ENCODE measurements at places on chromosomes 11 and 22. TPM values are rescaled to one million over a fixed set of nuclear protein-coding genes. Genes with fewer than 3 reads are reported as not detected.

DNA sequence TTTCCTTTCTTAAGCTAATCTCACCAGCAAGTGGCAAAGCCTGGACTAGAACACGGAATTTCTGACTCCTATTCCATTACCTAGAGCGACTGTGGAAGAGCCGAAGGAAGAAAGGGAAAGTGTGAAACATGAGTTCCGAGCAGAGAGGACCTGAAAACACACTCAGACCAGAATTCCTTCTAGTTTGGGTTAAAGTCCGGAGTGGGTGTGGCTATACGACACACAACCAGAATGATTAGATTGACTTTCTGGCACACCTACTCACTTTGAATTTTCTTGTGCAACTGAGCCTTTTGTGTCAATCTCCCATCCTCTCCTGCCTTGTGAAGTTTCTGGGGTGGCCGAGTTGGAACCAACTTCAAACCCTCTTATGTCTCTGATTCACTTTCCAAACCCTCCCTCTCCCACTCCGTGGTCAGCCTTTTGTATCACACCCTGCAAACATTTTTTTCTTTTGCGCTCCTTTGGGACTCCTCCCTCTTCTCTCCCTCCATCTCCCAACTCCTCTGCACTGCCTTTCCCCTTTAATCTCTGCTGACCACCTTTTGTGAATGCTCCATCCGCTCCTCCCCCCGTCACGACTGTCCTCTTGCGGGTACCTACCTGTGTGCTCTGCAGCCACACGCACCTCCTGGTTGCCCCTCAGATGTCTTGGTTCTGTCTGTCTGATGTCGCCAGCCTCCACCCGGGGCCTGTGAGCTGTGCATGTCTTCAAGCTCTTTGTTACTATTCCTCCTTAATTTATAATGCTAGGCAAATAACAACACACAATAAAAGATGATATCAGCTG lies 86.3 kb upstream of the BLID start:
- no peak for DNase-seq

DNA sequence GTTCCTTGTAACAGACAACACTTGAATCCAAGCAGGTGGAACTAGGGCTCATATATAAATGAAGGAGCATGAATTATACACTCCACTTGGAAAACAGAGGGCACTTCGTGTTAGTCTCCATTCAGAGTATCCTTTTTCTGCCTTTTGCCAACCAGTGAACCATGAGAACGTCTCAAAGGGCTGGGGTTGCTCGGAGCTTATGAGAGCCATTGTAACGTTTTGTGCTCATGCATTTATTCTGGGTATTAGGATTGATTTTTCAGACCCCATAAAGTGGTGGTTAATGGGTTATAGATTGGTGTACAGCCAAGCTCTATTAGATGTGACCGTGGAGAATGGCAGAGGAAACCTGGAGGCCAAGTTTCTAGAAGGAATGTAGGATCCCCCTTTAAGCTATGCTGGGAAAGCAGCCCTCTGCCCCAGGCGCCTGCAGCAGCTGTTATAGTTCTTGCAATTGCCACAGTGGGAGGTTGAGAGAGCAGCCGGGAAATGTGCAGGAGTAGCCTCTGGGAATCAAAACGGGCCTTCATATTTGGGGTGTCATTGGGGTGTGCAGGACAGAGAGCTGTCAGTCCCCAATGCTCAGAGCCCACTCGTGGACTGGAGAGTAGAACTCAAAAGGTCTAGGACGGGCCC lies 54.6 kb upstream of the ASPHD2 start:
- DNase-seq, result no peak

MS4A15 gene
- total RNA-seq, result not detected

DNA sequence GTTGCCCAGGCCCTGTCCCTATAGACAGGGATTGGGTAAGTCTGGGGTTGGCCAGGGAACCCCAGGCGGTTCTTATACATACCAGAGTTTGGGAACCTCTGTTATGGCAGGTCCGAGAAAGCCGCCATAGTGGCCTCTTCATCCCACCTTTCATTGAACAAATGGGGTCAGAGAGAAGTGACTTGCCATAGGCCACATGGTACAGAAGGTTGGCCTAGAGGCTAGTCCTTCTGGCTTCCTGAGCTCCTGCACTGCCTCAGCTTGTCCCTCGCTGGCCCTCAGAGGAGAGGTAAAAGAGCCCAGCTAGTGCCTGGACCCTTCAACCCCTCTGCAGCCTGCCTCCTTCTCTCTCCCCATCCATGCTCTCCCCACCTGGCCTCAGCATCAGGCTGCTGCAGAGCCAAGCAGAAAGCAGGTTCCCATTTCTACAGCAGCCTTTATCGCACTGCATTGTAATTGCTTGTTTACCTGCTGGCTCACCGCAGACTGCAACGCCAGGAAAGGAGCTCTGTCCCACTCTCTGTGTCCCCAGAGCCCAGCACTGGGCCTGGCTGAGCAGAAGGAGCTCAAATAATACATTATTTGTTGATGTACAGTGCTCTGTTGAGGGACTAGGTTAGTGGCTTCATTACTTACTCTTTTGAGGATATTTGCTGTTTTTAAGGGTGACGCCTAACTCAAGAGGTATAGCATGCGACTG lies 103.6 kb downstream of the TRIM29 start:
- DNase-seq, result no peak

- no peak for DNase-seq
These were observed 3.8 kb upstream of the INCENP start for GRCh38 chr11:62120001-62120400.

DNA sequence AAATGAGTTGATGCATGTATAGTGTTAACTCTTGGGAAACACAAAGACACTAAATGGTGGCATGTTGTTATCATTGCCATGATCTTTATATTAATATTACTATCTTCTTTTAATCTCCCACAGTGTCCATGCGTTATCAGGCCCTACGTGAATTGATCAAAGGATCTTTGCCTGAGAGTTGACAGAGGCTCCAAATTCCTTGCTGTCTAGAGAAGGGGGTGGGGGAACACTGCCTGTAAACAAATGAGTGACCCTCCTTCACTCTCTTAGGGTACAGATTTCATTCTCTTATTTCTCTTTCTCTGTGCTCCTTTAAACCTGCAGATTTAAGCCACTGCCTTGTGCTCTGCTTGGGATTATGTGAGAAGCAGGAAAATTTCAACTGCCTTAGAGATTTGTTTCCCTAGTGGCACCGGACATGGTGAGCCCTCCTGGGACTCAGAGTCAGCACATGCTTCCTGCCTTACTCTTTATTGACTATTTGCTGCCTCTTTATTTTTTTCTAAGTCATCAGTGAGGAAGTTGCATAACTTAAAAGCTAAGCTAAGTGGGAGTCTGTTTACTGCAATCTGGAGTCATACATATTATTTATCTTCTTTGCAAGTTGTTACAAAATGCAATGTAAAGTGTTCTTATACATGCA lies 122.9 kb downstream of the MAML2 start:
- no peak for DNase-seq

- no peak for DNase-seq
These were observed 14.9 kb downstream of the TMEM258 start for GRCh38 chr11:61777234-61778090.

DNA sequence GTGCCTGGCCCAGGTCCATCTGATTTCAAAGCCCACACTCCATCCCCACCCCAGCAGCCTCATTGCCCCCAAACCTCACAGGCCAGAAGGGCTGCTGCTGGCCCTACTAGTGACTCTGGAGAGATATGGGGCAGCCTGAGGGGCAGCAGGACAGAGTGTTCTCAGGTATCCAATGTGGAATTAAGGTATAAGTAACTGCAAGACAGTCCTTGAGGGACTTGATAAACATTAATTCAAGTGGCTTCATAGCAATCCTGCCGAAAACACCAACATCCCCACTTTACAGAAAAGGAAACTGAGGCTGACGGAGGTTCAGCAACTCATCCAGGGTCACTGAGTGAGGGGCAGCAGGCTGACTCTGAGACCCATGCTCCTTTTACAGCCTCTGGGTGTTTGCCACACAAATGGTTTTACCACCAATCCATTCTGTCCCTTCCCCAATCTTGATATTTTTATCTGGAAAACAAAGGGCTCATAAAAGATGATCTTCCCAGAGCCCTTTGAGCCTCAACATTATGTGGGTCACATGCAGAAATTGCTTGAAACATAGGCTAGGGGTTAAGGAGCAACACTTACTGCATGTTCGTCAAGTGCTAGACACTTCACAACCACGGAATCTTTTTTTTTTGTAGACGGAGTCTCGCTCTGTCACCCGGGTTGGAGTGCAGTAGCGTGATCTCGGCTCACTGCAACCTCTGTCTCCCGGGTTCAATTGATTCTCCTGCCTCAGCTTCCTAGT lies 2.3 kb downstream of the NIPSNAP1 start:
- no peak for DNase-seq

- no peak for DNase-seq
These were observed 4.5 kb downstream of the MAPK8IP2 start for GRCh38 chr22:50605002-50605612.

TSGA10IP gene
- not detected for total RNA-seq

DNA sequence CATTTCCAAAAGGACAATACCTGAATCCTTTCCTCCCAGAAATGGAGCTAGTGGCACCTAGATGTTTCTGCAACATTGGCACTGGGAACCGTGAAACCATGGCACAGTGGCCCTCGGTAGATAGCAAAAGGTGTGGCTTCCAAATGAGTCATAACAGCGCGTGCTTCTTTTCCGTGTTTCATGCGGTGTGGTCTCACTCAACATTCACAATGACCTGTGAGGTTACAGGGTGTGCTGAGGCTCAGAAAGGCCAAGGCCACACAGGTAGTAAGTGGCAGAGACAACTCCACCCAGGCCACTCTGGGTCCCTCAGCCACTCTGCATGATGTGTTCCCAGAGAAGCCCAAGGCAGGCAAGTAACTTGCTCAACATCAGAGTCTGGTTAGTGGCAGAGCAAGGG lies 67.4 kb downstream of the TP53I11 start:
- no peak for DNase-seq

DNA sequence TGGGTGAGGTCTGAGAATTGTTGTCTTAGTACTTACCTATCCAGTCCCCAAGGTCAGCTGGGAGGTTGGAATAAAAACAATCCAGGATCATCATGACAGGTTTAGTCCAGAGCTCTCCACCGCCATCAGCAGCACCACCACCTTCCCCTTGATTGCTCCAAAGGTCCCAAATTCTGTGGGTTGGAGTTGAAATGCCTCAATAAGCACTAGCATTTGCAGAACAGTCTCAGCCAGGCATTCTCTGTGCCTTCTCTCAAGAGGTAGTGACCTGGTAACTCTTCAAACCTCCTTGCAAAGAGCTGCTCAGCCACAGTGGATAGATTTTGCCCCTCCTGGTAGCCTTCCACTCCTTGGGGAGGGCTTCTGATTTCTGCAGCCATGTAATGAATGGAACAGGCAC lies 69.6 kb downstream of the PRDM11 start:
- no peak for DNase-seq

DNA sequence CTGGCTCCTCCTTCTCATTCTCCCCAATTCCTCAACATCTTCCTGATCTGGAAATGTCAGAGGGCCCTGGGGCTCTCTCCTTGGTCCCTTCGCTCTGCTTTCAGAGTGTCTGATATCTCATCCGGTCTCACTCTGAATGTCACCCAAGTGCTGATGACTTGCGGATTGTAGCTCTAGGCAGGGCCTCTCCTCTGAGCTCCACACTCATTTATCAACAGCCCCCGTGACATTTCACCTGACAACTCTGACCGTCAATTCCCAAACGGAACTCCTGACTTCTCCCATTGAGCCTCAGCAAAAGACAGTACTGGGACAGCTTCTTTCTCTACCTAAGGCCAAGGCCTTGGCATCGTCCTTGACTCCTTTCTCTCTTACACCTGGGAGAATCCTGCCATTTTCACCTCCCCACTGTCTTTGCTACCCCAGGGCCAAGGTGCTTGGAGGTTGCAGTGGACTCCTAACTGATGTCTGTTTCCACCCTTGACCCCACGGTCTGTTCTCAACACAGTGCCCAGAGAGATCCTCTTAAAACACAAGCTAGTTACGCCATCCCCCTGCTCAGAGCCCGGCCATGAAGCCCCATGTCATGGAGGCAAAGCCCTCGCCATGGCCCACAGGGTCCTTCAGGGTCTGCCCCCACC lies 57.5 kb upstream of the THY1 start:
- no peak for DNase-seq

GRCh38 chr11:66904981-66905521 lies 48.2 kb downstream of the LRFN4 start:
- DNase-seq, result no peak

CAPRIN1 gene
- 211 TPM for total RNA-seq

ZP1 gene
- not detected for total RNA-seq

GRCh38 chr11:50278756-50279155 lies 246.1 kb downstream of the OR4C45 start:
- DNase-seq, result no peak

GRCh38 chr22:42173183-42173926 lies 42.7 kb upstream of the CYP2D6 start:
- DNase-seq, result no peak

DBX1 gene
- not detected for total RNA-seq

DNA sequence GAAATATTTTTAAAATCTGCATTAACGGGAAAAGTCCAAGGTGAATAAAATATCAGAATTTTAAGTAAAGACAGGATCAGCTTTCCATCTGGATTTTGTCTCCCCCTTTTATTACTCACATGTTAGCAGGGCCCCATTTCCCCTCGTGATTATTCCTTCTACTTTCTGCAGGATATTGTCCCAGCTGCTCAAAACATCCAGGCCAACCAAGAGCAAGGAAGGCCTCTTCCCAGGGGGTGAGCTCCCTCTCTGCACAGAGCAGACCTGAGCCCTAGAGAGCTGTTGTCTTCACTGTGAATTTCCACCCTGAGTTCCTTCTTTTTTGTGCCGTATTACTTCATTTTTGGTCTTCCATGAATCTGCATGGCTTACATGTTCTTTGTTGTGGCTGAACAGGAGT lies 3.7 kb upstream of the TMPRSS13 start:
- no peak for DNase-seq

MMP10 gene
- total RNA-seq, result 39.8 TPM

DNA sequence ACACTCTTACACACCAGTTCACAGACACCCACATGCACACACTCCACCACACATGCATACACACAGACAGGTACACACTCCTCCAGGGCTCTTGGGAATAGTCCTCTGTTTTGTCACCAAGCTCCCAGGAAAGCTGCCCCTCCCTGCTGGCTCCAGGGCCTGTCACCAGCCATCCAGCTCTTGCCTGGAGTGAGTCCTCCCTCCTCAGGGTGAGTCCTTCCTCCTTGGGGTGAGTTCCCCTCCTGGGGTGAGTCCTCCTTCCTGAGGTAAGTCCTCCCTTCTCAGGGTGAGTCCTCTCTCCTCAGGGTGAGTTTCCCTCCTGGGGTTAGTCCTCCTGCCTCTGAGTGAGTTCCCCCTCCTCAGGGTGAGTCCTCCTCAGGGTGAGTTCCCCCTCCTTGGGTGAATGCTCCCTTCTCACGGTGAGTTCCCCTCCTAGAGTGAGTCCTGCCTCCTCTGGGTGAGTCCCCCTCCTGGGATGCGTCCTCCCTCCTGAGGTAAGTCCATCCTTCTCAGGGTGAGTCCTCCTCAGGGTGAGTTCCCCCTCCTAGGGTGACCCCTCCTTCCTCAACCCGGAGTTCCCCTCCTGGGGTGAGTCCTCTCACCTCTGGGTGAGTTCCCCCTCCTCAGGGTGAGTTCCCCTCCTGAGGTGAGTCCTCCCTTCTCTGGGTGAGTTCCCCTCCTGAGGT lies 100.6 kb upstream of the FGF3 start:
- DNase-seq, result no peak

DNA sequence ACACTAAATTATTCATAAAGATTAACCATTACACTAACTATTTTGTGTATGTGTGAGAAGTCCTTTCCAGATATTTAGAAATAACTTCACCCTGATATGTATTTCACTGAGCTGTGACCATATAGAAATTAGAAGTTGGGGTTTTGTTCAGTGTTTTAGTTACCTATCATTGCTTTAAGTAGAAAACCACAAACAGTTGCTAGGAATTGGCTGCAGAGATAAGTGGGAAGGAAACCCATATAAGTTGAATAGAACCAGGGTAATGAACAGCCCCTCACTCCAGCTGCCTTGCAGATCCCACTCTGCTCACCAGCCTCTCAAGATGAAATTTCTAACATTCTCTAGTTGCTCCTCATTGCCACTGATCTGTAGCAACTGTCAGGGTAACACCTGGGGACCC lies 10.3 kb downstream of the SRSF8 start:
- DNase-seq, result no peak
